ENCODE measurements at places on chromosomes 6 and 20. TPM values are rescaled to one million over a fixed set of nuclear protein-coding genes. Genes with fewer than 3 reads are reported as not detected.

The CNR1 gene
- not detected for total RNA-seq

The SAMD5 gene
- total RNA-seq: not detected

The TLDC2 gene
- not detected for total RNA-seq

The WFDC10B gene
- total RNA-seq: not detected

DNA sequence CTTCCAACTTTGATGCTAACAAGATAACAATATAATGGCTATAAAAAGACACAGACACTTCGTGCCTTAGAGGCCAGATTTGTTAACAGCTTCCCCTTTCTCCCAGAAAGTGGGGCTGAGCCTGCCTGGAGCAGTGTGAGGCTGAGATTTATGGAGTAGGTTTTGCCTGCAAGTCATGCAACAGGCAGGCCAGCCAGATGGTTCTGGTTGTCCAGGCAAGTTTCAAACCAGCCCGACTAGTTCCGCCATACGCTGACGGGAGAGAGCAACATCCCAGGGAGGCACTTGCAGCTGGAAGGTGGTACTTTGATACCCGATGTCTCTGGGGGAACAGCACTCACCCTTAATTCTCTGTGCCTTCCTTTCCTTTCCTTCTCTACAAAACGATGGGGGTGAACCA is 81.3 kb upstream of the NAA20 start:
- no peak for DNase-seq
- peaks cover 31% of the 10 kb centered on the region for H3K4me1 ChIP-seq
- no peak overlapping the region for H3K27ac ChIP-seq
- H3K4me3 ChIP-seq: no peak overlapping the region
- H3K27me3 ChIP-seq: peaks cover 7% of the 10 kb centered on the region

GRCh38 chr6:100614386-100614785 is 149.7 kb upstream of the SIM1 start:
- H3K4me1 ChIP-seq: no peaks in the 10 kb centered on the region
- no peaks in the 10 kb centered on the region for H3K27me3 ChIP-seq
- no peaks in the 10 kb centered on the region for H3K36me3 ChIP-seq
- DNase-seq: no peak
- H3K27ac ChIP-seq: no peak overlapping the region
- H3K4me3 ChIP-seq: no peak overlapping the region

DNA sequence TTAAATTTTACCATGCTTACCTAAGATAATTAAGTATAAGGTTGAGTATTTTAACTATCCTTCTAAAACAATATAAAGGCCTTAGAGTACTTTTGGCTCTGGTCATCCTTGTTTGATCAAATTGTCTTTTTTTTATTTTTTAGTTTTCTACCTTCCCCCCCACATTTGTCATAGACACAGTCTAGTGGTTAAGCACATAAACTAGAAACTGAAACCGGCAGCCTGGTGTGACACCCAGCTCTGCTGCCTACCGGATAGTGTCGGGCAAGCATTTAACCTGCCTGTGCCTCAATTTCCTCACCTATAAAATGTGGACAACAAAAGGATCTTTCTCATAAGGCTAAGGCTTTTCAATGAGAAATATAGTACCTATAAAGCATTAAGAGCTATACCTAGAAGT is 21.6 kb upstream of the TULP4 start:
- H3K36me3 ChIP-seq: no peaks in the 10 kb centered on the region
- DNase-seq: peak; percentile 79
- peak overlapping the region; percentile 83 for H3K27ac ChIP-seq
- H3K27me3 ChIP-seq: no peaks in the 10 kb centered on the region
- H3K4me3 ChIP-seq: peak overlapping the region; percentile 9

DNA sequence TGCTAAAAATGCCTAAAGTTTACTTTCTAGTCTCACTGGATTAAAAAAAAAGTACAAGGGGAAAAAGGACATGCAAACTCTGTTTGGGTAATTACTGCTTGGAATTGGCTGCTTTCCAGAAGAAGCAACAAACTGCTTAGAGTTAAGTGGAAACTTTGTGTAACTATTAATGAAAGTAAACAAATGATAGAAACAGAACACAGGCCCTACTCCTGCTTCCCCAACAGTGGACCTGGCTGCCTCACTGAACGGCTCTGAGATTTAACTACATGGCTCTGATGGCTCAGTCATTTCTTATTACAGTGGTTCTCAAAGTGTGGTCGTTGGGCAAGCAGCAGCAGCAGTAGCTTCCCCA is 108.5 kb downstream of the MAN1A1 start:
- no peak overlapping the region for H3K27ac ChIP-seq
- peaks cover 5% of the 10 kb centered on the region for H3K36me3 ChIP-seq
- DNase-seq: no peak
- no peaks in the 10 kb centered on the region for H3K4me1 ChIP-seq
- H3K4me3 ChIP-seq: no peak overlapping the region
